ENCODE measurements at places on chromosomes 2 and 18.

DNA sequence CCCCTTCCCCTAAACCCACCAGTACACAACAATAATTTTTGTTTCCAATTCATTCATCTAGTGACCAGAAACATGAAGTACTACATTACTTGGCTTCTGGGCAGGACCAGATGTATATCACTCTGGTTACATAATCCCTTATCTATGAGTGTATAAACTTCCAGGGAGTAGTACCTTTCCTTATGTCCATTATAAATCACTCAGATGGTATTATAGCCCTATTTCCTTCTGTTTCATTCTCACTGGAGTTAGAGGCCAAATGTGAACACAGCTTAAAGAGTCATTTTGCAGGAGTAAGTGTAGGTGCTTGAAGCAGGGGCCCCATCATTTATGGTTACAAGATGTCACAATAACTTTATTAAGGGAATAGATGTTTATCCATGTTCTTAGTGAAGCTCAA lies 894.4 kb upstream of the NXPH2 start:
- no peak for DNase-seq

- DNase-seq, result no peak
Measured at GRCh38 chr18:48733643-48734253, 194.9 kb downstream of the CTIF start.

GRCh38 chr2:173090276-173090877 lies 14.7 kb downstream of the MAP3K20 start:
- DNase-seq, result no peak

DNA sequence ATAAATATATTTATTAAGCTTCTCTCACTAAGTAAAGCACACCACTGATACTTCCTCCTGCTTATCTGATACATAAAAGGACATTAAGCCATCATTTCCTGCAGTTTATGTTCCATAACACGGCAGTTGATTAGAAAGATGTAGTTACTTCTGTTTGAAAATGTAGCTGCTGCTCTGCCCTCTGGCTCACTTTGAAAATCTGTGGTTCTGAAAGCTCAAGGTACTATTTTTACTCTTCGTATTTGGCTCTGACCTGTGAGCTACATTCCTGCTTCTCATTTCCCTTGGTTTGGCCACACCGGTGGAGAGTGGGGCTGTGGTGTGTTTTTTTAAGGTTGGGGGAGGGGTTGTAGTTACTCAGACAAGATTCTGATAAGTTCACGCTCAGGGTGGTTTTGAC lies 12.8 kb upstream of the TTN start:
- peak; percentile 4 for DNase-seq

GRCh38 chr2:49686291-49686690 lies 532.0 kb upstream of the FSHR start:
- no peak for DNase-seq

DNA sequence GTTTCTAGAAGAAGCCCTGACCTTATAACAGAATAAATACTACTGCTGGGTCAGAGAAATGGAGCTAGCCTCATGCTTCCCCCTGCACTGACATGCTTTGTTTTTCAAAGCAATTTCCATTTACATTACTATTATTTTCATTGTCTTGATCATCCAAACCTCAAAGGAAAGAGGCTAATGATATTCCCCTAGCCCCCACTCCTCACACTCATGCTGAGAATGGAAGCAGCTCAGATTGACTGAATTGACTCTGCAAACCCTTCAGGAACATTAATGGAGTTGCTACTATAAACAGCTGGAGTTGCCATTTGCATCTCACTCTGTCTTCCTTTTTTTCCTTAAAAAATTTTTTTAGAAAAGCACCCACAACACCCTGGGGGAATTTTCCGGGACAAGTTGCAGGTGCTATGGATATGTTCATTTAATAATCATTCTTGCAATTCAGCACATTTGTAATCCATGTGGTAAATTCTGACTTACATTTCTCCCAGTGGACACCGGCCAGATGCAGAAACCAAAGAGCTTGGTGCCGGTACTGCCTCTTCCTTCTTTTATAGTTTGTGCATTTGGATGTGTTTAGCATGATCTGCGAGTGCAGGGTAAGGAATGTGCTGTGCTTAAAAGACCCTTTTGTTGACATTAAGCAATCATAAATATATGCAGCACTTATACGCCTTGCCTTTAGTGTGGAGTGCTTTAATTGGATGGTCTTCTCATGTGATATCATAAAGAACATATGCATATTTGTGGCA lies 103.3 kb upstream of the OSR1 start:
- no peak for DNase-seq

GRCh38 chr18:37440206-37440605 lies 125.4 kb downstream of the CELF4 start:
- no peak for DNase-seq

- DNase-seq, result no peak
Measured at GRCh38 chr2:14189929-14190328, 442.6 kb upstream of the LRATD1 start.

GRCh38 chr2:119518401-119519056 lies 5.8 kb downstream of the SCTR start:
- no peak for DNase-seq

DNA sequence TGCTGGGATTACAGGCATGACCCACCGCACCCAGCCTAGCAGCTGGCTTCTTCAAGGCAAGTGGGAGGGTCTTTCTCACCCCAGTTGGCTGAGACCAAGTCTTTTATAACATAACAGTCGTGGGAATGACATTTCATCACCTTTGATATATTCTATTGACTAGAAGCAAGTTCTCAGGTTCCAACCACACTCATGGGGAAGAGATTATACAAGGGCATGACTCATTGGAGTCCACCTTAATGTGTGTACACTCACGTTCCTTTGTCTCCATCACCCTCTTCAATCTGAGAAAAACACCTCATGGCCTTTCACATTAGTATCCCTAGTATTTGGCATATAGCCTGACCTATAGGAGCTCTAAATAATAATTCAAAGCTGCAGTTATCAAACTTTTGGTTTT lies 2.8 kb upstream of the BBS5 start:
- no peak for DNase-seq

DNA sequence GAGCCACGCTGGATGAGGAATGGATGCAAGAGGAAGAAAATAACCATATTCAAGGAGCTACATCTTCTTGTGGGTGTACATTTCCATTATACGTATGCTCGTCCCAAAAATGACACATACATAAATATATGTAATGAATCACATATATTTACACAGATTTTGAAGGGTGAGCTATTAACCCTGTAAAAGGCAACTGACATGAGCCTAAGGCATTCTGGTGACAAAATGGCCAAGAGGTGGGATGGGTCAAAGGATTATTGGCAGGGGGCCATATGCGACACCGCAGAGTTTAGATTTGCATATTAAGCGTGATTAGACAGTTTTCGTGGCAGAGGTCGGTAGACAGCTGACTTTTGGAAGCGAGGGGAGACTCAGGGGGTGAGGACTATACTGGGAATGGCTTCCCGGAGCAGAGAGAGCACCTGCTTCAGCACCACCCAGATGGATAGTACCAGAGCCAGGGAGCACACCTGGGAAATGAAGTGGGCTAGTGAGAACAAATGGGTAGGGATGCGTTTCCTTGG lies 431 bp upstream of the CNRIP1 start:
- no peak for DNase-seq
